Renal cortical epithelial cell (primary cell): ENCODE measurements at places on chromosomes 16 and 17.

GRCh38 chr17:78174870-78175642, 6.7 kb downstream of the SYNGR2 start:
- DNase-seq: no peak

- DNase-seq: no peak
These were observed 1.5 kb downstream of the SOCS7 start for GRCh38 chr17:38353086-38353604.

GRCh38 chr17:41555105-41555887, 16.6 kb downstream of the KRT9 start:
- DNase-seq: peak; percentile 9

DNA sequence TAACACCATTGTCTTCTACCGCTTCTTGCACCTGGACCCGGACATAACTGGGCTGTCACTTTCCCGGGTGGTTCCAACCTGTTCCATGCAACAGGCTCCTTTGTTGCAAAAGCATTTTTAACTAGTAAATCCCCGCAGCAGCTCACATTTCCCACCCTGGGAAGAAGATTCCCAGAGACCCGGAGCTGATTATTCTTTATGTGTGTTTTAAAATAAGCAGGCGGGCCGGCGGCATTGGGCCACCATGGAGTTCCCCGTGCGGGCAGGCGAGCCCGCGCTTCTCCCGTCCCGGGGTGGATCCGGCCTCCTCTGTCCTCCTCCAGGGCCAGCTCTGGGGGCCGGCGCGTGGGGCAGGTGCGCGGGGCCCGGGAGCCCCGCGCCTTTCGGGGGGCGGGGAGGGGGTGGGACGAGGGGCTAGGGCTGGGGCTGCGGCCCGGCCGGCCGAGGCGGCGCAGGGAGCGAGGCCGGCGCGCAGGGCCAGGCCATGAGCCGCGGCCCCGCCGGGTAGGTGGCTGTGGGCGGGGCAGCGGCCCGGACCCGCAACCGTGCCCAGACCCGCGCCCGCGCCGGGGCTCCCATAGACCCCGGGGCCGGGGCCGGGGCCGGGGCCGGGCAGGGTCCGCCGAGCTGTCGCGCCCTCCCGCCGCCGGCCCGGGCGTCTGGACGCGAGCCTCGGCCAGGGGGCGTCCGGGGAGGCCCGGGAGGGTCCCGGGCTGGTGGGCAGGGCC, 1.7 kb downstream of the CRAMP1 start:
- DNase-seq: no peak

GRCh38 chr16:27781195-27781524, 231.2 kb downstream of the KATNIP start:
- no peak for DNase-seq

DNA sequence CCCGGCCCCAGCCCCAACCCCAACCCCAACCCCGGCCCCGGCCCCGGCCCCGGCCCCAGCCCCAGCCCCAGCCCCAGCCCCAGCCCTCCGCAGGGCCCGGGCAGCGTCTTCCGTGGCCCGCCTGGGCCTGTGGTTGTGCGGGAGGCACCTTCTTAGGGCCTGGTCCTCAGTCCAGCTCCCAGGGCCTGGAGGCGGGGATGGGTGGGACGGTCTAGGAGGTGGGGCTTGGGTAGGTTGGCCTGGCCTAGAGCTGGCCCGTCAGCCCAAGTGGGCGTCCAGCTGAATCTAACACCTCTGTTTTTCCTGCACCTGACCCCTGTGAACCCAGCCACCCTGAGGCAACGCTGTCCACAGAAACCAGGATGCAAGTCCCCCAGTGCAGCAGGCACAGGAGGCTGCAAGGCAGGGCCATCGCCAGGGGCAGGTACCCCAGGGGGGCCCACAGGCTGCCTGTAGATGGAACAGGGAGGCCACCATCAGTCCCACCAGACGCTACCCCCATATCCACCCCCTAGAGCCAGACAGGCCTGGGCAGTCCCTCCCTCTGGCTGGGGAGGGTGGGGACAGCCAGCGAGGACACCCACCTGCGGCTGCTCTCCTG, 8.8 kb downstream of the MSLN start:
- DNase-seq: no peak

- no peak for DNase-seq
These were observed 6.1 kb downstream of the C16orf46 start for GRCh38 chr16:81070979-81071378.

- no peak for DNase-seq
These were observed 21.2 kb downstream of the SOCS3 start for GRCh38 chr17:78338486-78339259.

DNA sequence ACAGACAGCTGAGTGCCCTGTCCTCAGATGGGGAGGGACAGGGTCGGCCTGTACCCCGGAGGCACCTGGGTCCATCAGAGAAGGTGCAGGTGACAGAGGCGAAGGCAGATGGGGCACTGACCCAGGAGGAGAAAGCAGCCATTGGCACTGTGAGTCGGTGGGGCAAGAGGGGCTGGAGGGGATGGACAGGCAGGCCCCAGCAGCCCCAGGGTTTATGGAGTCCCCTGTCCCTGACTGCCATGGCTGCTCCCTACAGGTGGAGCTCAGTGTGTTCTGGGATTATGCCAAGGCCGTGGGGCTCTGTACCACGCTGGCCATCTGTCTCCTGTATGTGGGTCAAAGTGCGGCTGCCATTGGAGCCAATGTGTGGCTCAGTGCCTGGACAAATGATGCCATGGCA, 32.1 kb downstream of the ANKRD40 start:
- DNase-seq: no peak

DNA sequence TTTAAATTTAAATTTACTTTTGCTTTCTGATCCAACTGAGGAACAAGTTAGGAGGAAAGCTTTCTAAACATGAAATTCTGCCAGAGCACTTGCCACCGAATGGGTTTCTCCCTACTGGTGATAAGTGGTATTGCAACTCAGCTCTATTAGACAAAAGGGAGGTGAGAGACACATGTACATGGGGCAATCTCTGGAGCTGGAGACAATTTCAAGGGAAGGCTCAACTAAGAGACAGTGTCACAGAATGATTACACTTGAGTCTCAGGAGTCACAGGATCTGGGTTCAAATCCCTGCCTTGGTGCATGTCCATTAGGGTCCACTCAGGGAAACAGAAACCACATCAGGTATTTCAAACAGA, 37.4 kb downstream of the SOCS1 start:
- DNase-seq: no peak

DNA sequence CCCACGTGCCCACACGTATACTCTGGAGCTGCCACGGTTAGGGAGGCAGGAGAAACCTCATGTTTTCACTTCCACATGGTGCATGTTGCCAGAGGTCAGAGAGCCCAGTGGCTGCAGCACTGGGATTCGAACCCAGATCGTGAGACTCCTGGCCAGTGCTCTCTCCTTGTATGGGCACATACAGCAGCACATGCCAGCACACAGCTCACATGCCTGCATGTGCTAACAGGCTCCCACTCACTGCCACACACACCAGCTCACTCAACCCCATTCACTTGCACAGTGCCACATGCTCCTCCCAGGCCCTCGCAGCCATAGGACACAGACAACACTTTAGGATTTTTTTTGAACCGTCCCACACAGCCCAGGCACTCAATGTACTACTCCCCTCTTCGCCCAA, 49.5 kb upstream of the MRPS23 start:
- no peak for DNase-seq

DNA sequence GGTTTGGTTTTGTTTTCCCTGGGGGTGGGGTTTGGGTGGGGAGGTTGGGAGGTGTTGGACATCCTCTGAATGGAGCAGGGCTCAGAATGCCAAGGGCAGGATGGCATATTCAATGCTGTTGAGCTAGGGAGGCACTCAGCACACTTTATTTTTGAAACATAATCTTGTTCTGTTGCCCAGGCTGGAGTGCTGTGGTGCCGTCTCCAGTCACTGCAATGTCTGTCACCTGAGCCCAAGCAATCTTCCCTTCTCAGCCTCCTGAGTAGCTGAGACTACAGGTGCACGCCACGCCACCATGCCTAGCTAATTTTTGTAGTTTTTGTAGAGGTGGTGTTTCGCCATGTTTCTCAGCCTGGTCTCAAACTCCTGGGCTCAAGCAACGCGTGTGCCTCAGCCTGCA, 186.1 kb downstream of the RPTOR start:
- DNase-seq: no peak

GRCh38 chr17:9212376-9213302, 191.3 kb downstream of the NTN1 start:
- no peak for DNase-seq

DNA sequence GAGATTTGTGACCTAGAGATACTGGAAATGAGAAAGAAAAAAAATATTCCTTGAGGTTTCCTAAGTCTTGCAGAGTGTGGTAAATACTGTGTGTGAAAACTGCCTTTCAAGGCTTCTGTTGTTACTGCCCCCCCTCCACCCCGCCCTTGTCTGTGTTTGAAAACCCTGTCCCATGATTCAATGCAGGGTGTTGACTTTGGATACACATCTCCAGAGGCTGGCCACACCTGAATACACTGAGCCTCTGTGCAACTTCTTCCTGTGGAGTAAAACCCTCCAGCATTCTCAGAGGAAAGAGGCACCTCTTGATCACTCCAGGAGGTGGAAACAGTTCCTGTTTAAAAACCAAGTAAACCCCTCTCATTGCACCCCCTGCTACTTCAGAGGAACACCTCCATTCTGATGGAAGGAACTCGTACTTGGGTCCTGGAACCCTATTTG, 123.0 kb upstream of the CACNG5 start:
- DNase-seq: peak; percentile 54

DNA sequence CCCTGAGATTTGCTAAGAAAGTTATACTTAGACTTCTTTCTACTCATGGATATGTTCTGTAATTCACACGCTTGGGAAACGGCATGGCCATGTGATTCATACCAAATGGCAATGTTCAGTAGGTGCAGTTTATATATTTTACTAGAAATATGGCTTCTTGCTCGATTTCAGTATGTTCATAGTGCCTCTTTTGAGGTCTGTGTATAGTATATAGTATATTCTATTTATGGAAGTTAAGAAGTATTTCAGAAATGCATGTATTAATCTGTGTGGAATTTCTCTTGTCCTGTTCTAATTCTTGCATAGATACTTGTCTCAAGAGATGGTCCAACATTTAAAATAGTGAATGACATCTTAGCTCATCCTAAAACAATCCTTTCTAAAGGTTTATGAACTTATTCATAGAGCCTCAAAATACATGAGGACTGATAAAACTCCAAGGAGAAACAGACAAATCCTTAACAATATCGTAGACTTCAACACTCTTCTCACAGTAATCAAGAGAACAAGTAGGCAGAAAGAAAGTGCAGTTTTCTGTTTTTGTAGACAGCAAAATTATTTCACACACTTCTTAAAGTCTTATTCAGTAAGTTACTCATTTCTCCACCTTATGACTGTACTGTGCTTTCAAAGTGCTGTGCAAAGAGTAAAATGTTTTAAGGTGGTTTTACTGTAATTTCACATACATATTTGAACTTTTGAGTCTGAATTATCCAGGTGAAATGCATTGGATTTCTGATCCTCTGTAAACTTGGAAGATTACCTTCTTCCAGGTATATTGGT, 11.1 kb downstream of the BPTF start:
- no peak for DNase-seq

DNA sequence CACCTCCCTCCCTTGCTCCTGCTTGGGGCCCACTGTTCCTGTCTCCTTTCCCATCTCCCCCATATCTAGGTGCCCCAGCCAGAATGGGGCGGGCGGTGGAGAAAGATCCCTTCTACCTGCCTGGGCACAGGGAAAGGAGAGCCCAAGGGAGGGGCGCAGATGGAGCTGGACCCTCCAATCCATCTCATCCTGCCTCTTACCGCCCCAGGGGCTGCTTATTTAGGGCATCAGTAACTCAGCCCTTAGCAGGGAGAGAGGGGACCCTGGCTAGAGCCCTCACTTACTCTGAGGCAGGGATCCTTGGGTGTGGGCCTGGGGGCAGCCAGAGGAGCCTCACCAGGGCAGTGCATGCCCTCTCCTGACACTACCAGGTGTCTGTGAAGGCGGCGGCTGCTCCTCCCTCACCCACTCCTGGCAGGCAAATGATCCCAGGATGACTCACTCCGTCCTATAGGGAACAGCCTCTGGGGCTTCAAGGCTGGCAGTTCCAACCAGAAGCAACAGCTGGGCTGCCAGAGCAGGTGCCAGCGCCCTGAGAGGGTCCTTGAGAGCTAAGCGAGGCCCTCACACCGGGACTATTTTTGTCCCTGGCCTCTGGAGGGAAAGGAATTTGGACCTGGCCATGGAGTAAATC, 16.3 kb upstream of the BCAR1 start:
- DNase-seq: peak; percentile 77

GRCh38 chr17:37194208-37194607, 181.6 kb upstream of the C17orf78 start:
- no peak for DNase-seq

- DNase-seq: no peak
These were observed 12.2 kb upstream of the SLX4 start for GRCh38 chr16:3623642-3624041.

- DNase-seq: no peak
These were observed 70.8 kb downstream of the XPO6 start for GRCh38 chr16:28140788-28141618.

- no peak for DNase-seq
These were observed at the start of gene MEIOC for GRCh38 chr17:44655983-44656710. TSS of gene MEIOC (plus strand) at chr17:44656468. CDS start at chr17:44656614, 146 bp downstream.

- no peak for DNase-seq
These were observed 126.1 kb downstream of the SEC14L1 start for GRCh38 chr17:77266891-77267341.

GRCh38 chr16:31008149-31008548, 2.3 kb downstream of the STX1B start:
- peak; percentile 75 for DNase-seq

DNA sequence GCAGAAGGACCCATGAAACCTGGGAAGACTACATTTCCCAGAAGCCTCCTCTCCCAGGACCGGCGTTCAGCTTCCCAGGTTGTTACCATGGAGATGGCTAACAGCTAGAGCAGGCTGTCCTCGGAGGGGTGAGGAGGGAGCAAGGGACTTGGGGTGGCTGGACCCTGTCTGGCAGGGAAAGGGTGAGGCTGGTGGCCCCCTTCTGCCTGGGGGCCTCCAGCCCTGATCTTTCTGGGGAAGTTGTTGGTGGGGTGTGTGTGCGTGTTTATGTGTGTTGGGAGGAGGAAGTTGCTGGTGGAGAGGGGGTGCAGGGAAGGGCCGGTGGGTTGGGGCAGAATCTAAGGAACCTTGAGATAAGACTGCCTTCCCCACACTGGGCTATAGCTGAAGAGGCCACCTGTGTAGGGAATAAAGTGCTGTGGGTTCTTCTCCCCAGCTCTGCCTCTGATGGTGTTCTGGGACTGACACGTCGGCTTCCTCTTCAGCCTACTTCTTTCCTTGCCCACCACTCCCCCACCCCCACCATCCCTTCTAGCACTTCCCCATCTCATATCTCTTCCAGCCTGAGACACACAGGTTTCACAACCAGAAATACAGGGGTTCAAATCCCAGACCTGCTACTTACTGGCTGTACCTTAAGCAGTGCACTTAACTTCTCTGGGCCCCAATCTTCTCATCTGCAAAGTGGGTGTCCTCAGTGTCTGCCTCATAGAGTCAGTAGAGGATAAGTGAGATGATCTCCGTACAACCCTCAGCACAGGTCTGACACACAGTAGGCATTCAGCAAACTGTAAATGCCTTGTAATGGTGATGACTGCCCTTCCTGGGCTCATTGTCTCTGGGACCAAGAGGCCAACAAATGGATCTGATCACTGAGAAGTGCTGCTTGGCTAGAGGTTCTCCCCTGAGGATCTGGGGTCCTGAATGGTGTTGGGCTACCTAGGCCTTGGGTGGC, at the start of gene DRC7:
Gene DRC7, plus strand, starts transcription at position 82 of the 955 bp plus-strand sequence. CDS start 3,144 bp downstream, outside the sequence.
- peak; percentile 76 for DNase-seq

- no peak for DNase-seq
These were observed 581.0 kb downstream of the KCNJ18 start for GRCh38 chr17:22273308-22273707.
